Left renal cortex interstitium (tissue), 4 donors: ENCODE measurements at places on chromosomes 7 and 10.

DNA sequence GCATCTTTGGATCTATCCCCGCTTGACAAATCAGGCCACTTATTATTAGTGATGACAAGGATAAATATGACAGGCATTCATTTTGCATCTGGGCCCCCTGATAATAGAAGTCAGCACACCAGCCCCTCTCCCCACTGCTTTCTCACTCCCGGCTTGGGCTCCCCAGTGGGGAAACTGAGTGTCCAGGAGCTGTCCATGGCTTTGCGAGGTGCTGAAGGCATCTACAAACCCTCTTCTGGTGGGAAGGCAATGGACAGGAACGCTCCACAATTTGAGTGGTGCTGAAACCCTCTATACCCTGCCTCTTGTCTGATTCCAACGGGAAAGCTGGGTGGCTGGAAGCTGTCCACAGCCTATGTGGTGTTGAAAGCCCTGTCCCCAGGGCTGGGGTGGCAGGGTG is 61.7 kb upstream of the PCBD1 start:
- no peak for DNase-seq

DNA sequence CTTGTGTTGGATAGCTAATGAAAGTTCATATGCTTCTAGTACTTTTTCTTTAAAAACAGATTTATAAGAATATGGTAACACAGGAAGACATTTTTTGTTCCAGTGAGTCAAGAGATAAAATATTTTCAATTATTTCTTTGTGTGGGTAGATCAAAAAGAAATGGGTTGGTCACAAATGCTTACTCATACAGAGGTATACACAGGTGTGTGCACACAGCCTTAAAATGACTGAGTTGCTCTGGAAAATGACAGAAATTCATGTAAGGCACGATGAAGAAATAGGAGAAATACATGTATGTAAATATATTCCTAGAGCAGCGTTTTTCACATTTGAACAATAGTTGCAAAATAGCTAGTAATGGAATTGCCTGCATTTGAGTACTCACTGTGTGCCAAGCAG is 66.0 kb downstream of the ST7 start:
- DNase-seq, result no peak

DNA sequence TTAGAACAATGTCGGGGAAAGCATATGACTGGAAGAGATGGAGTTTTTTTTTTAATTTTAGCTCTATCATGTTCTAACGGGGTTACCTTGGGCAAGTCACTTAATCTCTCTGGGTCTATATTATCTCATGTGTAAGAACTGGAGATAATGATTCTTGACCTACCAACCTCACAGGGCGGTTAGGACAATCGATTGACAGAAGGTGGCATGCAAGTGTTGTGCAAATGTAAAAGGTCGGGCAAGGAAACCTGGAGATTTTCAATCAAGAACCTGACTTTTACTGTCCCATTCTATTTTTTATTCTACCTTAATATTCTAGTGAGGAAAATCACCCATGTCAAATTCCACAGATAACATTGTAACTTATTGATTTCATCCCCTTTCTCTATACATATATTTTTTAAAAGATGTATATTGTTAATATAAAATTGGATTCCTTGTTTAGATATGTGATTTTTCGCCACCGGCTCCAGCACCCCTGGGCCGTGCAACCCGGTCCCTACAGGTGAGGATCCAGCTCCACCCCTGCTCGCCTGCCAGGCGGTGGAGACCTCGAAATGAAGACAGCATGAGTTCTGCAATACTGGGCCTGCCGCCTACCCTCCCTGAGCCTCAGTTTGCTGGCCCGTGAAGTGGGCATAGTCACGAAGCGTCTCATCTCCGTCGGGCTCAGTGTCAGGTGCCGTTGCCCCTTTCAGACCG is 497.6 kb upstream of the PHF14 start:
- DNase-seq, result no peak

DNA sequence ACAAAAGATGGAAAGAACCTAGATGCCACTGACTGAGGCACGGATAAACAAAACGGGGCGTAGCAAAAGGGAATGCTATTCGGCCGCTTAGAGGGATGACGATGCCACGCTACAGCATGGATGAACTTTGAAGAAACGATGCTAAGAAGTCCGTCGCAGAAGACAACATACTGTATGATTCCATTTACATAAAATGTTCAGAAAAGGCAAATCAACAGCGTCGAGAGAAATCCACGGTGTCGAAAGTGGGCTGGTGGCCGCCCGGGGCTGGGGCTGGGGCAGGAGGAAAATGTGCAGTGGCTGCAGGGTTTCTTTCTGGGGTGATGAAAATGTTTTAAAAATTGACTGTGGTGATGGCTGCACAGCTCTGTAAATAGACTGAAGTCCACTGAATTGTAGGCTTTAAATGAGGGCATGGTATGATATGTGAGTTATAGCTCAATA is 24.1 kb downstream of the GNA12 start:
- no peak for DNase-seq

- no peak for DNase-seq
These were observed 66.9 kb upstream of the STRIP2 start for GRCh38 chr7:129367349-129367699.

DNA sequence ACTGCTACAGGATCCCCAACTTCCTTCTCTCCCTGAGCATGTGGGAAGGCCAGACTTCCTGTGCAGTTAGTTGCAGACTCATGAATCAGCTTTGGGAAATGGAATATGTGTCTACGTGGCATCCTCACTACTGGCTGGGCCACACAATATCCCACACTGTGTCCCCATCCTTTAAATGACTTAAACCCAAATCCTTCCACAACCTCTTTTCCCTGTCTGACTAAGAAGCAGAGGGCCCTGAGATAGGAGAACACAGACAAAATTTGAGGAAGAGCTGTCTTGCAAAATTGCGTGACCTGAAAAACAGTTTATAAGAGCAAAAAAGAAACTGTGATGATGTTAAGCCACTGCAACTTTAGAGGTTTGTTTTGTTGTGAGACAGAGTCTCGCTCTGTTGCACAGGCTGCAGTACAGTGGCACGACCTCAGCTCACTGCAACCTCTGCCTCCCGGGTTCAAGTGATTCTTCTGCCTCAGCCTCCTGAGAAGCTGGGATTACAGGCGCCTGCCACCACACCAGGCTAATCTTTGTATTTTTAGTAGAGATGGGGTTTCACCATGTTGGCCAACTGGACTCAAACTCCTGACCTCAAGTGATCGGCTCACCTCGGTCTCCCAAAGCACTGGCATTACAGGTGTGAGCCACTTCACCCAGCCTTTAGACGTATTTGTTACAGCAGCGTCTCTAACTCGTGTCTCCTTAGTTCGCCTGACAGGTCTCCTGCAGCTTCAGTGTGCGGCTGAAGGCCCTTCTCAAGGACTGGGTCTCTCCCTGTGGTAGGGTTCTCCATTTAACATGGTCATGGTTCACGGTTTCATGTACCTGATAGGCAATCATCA is 46.9 kb upstream of the SFMBT2 start:
- DNase-seq, result no peak
